ENCODE measurements at places on chromosomes 13 and 19.

DNA sequence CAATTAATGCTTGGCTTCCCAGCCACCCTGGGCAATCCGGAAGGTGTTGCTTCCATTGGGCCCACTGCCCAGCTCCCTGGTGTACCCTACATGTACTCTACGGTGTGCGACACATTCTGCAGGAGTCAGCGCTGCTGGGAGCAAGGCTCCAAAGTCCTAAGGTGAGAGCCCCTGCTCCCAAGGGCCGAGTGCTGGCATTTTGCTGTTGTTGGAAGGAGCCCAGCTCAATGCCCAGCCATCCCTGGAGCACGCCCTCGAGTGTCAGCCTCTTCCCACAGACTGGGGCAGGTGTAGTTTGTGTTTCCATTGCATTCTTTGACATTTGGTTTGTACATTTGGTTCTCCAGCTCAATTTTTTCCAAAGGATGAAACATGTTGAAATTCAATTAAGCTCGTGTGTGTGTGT, 64.6 kb downstream of the GGACT start:
- DNase-seq: no peak

DNA sequence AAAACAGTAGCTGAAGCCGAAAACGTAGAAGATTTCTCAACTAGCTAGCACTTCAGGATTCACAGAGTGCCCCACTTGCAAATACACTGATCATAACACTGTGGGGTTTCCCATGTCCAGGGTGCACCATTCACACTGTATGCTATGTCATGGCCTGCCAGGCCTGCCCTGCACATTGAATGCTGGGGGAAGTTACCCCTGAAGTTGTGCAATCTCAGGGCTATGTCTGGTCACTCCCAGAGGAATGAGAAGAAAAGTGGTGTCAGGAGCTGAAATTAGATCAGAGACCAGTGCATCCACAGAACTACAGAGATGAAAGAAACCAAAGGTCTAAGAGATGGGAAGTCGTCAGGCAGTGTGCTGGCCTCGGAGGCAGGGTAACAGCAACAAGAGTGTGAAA, 196.8 kb downstream of the RAP2A start:
- DNase-seq: no peak

- DNase-seq: no peak
Measured at GRCh38 chr19:46489445-46490272, 6.0 kb downstream of the PNMA8B start.

DNA sequence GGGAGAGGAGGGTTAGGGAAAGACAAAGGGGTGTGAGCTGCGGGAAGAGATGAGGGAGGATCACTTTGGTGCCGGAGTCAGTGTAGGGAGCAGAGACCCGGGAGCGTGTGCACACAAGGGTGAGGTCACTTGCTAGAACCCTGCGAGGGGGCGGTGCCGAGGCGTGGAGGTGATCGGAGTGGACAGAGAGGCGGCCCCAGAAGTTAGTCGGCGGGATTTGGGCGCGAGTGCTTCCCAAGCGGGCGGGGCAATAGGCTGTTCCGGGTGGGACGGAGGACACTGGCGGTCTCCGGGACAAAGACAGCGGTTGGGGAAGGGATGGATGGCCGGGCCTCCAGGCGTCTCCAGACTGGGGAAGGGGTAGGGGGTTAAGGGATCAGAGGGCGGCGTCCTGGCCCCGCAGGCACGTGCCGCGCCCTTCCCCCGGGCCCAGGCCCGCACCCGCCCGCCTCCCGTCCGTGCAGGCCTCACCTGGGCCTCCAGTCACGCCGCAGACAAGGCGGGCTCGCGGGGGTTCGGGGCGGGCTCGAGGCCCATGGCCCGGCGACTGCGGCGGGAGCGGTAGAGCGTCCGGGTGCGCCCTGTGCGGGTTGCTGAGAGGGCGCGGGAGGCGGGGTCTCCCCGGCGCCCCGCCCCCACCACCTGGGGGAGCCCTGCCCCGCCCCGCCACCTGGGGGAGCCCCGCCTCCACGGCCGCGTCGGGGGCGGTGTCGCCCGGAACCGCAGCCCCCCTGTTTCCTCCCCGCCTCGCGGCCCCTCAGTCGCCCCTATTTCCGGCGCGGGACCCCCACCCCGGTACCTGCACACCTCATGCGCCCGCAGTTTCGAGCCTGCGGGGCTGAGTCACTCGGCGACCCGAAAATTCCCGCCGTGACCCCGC, at the start of gene LPAR2:
Gene LPAR2 (minus strand): TSS at position 600 of the 880 bp plus-strand sequence. CDS start 945 bp downstream, outside the sequence.
- peak; percentile 64 for DNase-seq

DNA sequence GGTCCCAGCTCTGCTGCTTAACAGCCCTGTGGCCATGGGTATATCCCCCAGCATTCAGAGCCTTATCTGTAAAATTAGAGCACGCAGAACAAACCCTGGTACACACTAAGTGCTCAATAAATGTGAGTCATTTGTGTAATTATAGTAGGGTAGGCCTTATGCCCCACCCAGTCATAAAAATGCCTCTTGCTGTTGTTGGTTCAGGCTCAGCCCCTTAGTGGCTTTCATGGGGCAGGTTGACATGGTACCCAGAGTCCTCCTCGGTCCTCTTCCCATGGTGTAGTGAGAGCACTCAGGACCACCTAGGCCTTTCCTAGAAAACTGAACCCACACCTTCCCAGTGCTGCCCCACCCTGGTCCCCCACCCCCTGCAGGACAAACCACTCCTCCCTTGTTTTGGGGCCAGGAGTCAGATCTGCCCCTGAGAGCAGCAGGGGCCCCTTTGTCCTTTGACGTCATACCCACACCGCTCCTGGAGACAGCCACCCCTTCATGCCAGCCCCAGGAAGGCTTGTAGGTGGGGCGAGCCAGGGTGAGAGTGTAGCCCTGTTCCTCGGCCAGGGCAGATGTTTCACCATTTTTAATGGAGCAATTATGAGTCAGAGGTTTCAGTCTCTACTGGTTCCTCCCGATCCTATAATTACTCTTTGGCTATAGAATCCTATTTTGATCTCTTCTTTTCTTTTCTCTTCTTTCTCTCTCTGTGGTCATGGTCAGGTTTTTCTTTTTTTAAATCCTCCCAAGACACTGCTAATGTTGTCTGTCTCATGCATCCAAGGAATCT, 36.8 kb downstream of the ACTN4 start:
- peak; percentile 19 for DNase-seq

GRCh38 chr13:106151056-106151699, 384.3 kb downstream of the EFNB2 start:
- DNase-seq: peak; percentile 32

DNA sequence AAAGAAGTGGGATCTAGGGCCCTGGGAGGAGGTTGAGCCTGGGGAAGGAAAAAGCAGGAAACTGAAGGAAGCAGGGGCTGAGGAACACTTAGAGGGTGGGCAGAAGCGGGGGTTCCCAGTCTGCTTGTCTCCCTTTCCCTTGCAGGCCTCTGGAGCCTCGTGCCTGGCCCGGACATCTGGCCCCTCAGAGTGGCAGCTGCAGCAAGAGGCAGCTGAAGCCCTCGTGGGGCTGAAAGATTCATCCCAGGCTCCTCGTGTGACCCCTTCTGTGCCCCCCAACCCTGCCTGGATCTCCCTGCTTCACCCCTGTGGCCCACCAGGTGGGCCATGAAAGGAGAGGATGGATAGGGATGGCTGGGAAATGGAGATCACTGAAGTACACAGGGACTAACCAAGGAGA, 5.5 kb downstream of the DMRTC2 start:
- DNase-seq: no peak

GRCh38 chr13:102870677-102871415, 25.0 kb downstream of the ERCC5 start:
- DNase-seq: peak; percentile 65

DNA sequence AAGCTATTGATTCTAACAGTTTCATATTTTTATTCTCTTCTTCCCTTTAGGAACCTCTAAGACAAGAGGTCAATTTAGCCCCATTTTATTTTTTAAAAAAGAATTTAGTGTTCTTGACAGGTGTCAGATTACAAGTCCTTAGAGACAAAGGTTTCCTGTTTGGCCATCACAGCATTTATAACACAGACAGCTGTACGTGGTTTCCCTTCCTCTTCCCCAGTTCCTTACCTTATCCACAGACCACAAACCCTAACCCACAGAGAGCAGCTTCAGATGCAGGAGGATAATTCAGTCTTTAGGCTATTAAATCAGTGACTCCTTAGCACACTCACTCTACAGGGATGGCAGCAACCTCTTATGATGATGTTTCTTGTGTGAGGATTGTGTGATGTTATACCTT, 1210.1 kb downstream of the DIAPH3 start:
- no peak for DNase-seq

GRCh38 chr19:6423499-6424194, 964 bp downstream of the KHSRP start:
- DNase-seq: peak; percentile 58

DNA sequence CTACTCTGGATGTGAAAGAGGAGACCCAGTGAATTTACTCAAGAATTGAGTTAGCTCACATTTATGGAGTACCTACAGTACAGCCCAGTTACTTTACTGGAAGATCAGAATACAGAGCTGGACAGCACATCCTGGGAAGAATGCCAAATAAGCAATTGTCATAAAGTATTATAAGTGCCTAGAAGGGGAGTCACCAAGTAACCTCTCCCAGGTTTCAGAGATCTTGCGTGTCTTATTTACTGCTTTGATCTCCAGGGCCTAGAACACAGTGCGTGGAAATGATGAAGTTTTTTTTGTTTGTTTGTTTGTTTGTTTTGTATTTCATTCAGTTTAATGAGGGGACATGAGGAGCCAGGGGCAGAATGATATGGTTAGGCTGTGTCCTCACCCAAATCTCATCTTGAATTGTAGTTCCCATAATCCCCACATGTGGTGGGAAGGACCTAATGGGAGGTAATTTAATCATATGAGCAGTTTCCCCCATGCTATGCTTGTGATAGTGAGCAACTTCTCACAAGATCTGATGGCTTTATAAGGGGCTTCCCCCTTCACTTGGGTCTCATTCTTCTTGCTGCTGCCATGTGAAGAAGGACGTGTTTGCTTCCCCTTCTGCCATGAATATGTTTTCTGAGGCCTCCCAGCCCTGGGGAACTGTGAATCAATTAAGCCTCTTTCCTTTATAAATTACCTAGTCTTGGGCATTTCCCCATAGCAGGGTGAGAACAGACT, 5.2 kb downstream of the GARRE1 start:
- DNase-seq: no peak

DNA sequence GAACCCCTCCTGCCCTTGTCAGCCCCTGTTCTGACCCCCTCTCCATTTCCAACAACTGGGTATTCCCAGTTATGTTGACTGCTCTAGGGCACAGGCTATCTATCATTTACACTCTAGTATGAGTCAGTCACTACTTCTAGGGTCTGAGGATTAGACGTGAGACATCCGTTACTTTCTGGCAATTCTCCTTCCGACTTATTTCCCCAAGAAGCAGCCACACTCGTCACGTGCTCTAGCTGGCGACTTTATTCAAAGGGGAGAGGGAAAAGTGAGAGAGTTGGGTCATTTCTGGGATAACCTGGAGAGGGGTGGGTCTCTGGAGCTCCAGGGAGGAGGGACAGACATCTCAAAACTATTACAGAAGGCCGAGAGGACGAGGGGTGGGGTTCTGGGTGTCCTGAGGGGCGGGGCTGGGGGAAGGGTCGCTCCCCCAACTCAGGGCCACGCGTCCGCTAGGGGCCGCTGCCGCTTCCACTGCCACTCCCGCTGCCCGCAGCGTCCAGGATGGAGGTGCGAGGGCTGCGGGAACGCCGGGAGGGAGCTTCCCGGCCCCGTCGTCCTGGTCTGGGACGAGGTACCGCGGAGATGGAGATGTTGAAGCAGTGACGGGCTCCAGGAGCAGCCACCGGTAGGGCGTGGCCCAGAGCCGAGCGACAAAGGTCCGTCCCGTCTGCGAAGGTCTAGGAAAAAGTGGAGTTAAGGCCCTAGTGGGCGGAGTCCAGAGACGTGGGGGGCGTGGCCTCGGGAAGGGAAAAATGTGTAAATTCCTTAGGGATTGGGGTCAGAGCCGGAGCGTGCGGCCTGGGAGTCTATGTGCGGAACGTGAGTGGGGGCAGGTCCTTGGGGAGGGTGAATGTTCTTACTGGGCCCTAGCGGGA, 8.9 kb downstream of the RTBDN start:
- no peak for DNase-seq

- DNase-seq: no peak
Measured at GRCh38 chr13:84810781-84811180, 928.5 kb upstream of the SLITRK1 start.

- DNase-seq: peak; percentile 91
Measured at GRCh38 chr19:54523403-54523802, 20.8 kb downstream of the LAIR2 start.

- DNase-seq: no peak
Measured at GRCh38 chr19:40441719-40442253, 2.3 kb downstream of the SERTAD3 start.

DNA sequence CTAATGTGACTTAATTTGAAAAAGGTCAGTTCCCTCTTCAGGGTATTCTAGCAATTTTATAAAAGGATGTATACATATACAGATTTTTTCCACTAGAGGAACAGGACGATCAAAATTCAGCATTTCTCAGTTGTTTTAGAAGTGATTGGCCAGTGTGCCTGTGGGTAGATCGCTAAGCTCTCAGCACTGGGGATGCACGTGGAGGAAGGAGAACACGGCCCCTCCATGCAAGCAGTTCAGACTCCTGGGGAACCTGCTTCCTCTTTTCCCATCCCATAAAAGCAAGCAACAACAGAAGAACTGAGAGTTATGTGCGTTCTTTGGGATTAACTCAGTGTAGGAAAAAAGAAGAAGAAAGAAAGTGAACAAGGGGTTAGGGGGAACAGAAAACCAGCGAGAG, 328.8 kb downstream of the FOXO1 start:
- no peak for DNase-seq

DNA sequence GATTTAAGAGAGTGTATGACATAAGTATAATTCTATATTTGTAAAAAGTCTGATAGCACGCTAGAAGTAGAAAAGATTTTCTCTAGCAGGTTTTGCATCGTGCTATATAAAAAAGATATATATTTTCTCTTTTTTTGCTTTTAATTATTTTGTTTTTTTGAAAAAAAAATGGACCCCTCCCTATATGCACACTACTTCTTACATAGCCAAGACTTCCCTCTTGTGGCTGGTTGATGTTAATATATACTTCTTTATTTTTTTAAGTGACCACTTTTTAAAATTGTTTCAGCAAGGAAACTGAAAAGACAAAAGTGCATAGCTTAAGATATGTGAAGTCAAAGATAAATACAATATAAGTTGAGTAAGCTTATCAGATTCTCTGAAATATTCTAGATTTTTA, 1202.8 kb downstream of the DIAPH3 start:
- peak; percentile 61 for DNase-seq

DNA sequence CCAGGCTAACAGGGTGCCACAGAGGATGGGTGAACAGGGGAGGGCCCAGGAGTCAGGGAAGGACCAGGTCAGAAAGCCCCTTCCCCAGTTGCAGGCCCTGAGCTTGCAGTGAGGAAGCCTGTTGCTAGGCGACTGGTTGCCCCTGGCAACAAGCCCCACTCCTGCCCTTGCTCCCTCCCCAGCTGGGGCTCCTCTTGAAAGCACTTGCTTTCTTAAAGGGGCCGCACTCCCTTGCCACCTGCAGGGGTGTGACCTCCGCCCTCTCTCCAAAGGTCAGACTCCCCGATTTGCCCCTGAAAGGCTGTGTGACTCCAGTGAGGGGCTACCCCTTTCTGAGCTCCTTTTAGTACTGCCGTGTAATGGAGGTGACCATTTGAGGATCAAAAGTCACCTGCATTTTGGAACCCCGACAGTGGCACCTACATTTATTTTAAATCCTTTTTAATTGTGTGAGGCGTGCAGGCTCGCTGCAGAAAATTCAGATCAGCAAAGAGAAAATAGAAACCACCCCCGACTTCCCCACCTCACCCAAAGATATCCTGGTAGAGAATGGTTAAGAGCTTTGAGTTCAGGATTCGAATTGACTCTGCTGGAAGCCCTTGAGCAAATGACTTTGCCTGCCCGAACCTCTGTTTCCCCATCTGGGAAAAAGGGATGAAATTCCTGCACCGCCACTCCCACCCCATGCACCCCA, 4.8 kb downstream of the FCHO1 start:
- peak; percentile 52 for DNase-seq

GRCh38 chr13:46761866-46762265, 35.1 kb downstream of the ESD start:
- DNase-seq: no peak

GRCh38 chr19:19540715-19541515, 2.9 kb downstream of the CILP2 start:
- no peak for DNase-seq

All from RKO (cell line).